ENCODE measurements at places on chromosomes 12 and 14.

GRCh38 chr14:23381871-23382270, 5.0 kb downstream of the CMTM5 start:
- no peak for DNase-seq

GRCh38 chr14:21042918-21043317, 756 bp downstream of the RNASE7 start:
- DNase-seq = no peak

DNA sequence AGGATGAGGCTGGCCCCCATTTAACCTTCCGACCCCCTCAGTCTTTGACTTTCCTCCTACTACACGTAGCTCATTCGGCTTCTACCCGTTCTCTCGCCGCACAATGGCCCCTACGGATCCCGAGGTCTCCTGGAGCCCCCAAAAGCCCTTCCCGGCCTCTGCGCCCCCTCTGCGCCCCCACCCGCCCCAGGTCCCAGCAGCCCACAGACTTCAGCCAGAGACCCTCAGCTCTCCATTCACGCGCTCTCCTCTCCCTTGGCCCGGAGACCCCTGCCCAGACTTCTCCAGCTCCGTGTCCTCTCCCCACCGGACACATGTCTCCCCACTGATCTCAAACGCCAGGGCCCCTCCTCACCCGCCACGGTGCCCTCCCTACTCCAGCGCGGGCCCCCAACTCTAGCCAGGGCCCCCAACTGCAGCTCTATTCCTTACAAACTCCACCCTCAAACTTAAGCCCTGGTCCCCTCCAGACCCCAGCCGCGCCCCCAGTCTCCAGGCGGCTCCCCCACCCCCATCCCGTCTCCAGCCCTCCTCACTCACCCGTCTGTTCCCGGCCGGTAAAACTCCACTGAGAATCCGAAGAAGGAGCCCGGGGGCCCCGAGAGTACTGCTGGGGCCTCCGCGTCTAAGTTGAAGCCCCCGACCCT, 502 bp downstream of the ITGA5 start:
- no peak for DNase-seq

DNA sequence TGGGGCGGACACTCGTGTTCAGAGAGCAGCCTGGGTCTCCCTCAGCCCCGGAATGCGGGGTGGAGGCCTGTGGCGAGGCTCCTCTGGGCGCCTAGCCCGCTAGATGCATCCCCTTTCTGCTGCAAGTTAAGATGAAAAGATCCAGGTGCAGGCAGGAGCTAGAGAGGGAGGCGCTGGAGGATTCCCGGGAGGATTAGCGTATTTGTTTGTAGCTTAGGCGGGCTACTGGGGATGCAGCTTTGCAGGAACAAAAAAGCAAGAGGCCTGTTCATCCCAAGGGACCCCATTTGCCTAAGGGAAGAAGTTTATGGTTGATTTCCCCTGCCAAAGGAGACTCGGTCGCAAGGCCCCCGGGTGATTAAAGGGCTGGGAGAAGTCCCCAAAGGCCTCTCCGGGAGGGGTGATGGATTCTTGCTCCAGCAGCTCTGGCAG, 824 bp downstream of the CCDC177 start:
- DNase-seq = no peak

DNA sequence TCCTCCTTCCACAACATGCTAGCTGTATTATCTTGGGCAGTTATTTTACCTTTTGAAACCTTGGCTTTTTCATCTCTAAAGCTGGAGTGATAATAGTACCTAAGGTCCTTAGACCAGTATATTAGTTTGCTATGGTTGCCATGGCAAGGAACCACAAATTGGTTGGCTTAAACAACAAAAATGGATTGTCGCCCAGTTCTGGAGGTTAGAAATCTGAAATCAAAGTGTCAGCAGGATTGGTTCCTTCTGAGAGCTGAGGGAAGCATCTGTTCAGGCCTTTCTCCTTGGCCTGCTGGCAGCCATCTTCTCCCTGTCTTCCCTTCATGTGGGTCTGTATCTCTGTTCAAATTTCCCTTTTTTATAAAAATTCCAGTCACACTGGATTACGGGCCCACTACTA, 55.5 kb upstream of the SLC35F4 start:
- DNase-seq = no peak

GRCh38 chr12:91307957-91308670, 125.5 kb upstream of the DCN start:
- no peak for DNase-seq
